ENCODE measurements at places on chromosomes 1 and 21. TPM values are rescaled to one million over a fixed set of nuclear protein-coding genes. Genes with fewer than 3 reads are reported as not detected.

The GPR52 gene
- polyA plus RNA-seq = not detected

The RNASEL gene
- polyA plus RNA-seq = 10.6 TPM

The MPZ gene
- 6.5 TPM for polyA plus RNA-seq

The TMEM54 gene
- 8.7 TPM for polyA plus RNA-seq

The DMBX1 gene
- not detected for polyA plus RNA-seq

The TAL1 gene
- polyA plus RNA-seq = 4.4 TPM

The C4BPA gene
- polyA plus RNA-seq = 0.64 TPM

The HUNK gene
- 20.3 TPM for polyA plus RNA-seq

The HRNR gene
- 1.1 TPM for polyA plus RNA-seq

The PRAMEF6 gene
- polyA plus RNA-seq = not detected

The FAM163A gene
- polyA plus RNA-seq = 0.63 TPM

The ANKRD45 gene
- polyA plus RNA-seq = 4.2 TPM

The JAM2 gene
- polyA plus RNA-seq = 17.0 TPM

The HES3 gene
- polyA plus RNA-seq = not detected

The SERPINC1 gene
- 0.44 TPM for polyA plus RNA-seq

The ASB17 gene
- polyA plus RNA-seq = not detected

The KRTAP21-3 gene
- polyA plus RNA-seq = not detected

The OR2T29 gene
- not detected for polyA plus RNA-seq

The HSPB7 gene
- 4.5 TPM for polyA plus RNA-seq

The KLF17 gene
- not detected for polyA plus RNA-seq

The AMY1C gene
- not detected for polyA plus RNA-seq

The COL9A2 gene
- 22.1 TPM for polyA plus RNA-seq

The PRELP gene
- polyA plus RNA-seq = 7.0 TPM

The PIGR gene
- polyA plus RNA-seq = 1.7 TPM

The LRRC38 gene
- polyA plus RNA-seq = not detected

The CYB5RL gene
- polyA plus RNA-seq = 7.6 TPM

The ADORA3 gene
- 0.74 TPM for polyA plus RNA-seq

The MACF1 gene
- 261 TPM for polyA plus RNA-seq

The H3-3A gene
- polyA plus RNA-seq = 1,770 TPM

The BARHL2 gene
- not detected for polyA plus RNA-seq

The C1QC gene
- 11.8 TPM for polyA plus RNA-seq

The SPATA1 gene
- polyA plus RNA-seq = 3.1 TPM

The QSOX1 gene
- 52.3 TPM for polyA plus RNA-seq

The CAPN8 gene
- 0.20 TPM for polyA plus RNA-seq

The HOOK1 gene
- polyA plus RNA-seq = 84.7 TPM

The PER3 gene
- polyA plus RNA-seq = 22.5 TPM

The S100A16 gene
- 91.7 TPM for polyA plus RNA-seq

The ADGRL2 gene
- polyA plus RNA-seq = 185 TPM

The ANGPTL1 gene
- 3.1 TPM for polyA plus RNA-seq

The SMIM11 gene
- 11.4 TPM for polyA plus RNA-seq

The DNALI1 gene
- polyA plus RNA-seq = 18.0 TPM

The TSPEAR gene
- polyA plus RNA-seq = 1.1 TPM

The NBPF4 gene
- polyA plus RNA-seq = not detected

The LMOD1 gene
- 4.6 TPM for polyA plus RNA-seq

The ZFYVE9 gene
- polyA plus RNA-seq = 37.5 TPM

The ORC1 gene
- 8.2 TPM for polyA plus RNA-seq

The MX2 gene
- polyA plus RNA-seq = 1.1 TPM

The OR2L2 gene
- polyA plus RNA-seq = 0.08 TPM

The FASLG gene
- 0.26 TPM for polyA plus RNA-seq

The CCDC185 gene
- polyA plus RNA-seq = 0.09 TPM
